ENCODE measurements at places on chromosomes 7 and 10.

GRCh38 chr7:87113077-87113476 lies 39.2 kb upstream of the DMTF1 start:
- no peak for DNase-seq

- DNase-seq = no peak
These were observed 14.3 kb upstream of the MNX1 start for GRCh38 chr7:157024716-157025115.

- DNase-seq = no peak
These were observed 42.4 kb upstream of the FGL2 start for GRCh38 chr7:77242068-77242467.

GRCh38 chr10:69061305-69062161 lies 26.4 kb upstream of the SRGN start:
- DNase-seq = peak; percentile 100

- peak; percentile 13 for DNase-seq
These were observed 346.8 kb upstream of the NFE2L3 start for GRCh38 chr7:25805027-25805687.

DNA sequence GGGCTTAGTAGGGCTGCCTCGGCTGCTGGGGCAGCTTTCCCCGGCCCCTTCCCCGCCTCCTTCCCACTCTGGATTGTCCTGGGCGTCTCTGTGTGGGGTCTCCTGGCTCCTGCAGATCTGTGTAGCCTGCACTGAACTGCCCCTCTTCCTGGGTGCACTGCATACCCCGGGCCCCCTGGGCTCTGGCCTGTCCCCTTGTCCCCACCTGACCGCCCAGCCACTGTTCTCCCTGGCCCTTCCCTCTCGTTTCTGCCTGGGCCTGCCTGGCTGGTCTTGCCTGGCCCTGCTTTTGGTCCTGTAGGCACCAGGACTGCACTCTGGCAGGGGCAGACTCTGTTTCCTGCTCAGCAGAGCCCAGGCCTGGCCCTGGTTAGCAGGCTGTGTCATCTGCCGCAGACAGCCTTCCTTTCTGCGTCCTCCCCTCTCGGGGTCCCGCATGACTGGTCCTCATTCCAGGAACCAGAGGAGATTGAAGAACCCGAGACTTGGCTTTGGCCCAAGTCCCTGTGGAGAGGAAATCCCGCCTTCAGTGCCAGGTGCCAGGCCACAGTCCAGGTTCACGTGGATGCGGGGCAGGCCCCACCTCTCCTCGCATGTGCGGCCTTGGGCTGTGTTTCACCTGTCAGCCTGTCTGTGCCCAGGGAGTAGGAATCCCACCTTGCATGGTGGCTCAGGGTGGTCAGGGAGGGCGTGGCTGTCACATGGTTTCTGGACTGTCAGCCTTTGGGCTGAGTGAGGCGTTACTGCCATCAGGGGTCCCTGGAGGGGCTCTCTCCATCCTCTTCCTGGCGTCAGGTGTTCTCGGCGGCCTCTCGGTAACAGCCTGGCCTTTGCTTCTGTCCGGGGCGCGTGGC lies 9.2 kb downstream of the INPP5A start:
- peak; percentile 80 for DNase-seq

DNA sequence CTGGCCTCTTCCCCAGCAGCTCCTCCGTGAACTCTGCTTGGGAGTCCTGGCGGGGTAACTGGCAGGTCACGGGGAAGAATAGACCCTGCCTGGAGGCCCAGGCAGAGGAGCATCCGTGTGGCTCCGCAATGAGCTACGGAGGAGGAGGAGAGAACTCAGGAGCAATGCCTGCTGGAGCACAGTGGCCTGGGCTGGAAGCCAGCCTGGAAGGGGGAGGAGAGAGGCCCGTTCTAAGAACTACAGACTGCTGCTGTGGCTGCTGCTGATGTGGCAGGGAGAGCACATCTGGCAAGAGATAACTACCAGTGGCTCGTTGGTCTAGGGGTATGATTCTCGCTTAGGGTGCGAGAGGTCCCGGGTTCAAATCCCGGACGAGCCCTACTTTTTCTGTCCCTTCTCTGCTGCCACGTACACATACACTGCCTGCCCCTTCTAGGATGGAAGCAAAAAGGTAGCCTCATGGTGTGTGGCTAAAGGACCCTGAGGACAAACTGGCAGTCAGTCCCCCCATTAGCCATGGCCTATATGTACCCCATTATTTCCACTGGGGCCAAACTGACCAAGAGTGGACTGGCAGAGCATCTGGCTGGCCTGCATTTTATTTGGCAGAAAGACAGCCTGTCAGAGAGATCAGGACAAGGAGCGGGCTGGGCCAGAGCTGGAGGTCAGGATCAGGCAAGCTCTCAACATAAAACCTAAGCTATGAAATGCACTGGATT lies 7.7 kb upstream of the OPN1SW start:
- DNase-seq = no peak

GRCh38 chr7:77329466-77330168 lies 86.5 kb downstream of the GSAP start:
- no peak for DNase-seq

- DNase-seq = peak; percentile 23
These were observed 2.0 kb downstream of the BMPR1A start for GRCh38 chr10:86758189-86759072.

GRCh38 chr7:92697414-92697813 lies 107.2 kb upstream of the FAM133B start:
- no peak for DNase-seq

GRCh38 chr7:73812996-73813395 lies 17.8 kb upstream of the CLDN4 start:
- no peak for DNase-seq

GRCh38 chr7:29297194-29297890 lies 102.8 kb downstream of the CHN2 start:
- no peak for DNase-seq

GRCh38 chr7:30970594-30971094 lies 6.9 kb downstream of the GHRHR start:
- no peak for DNase-seq

DNA sequence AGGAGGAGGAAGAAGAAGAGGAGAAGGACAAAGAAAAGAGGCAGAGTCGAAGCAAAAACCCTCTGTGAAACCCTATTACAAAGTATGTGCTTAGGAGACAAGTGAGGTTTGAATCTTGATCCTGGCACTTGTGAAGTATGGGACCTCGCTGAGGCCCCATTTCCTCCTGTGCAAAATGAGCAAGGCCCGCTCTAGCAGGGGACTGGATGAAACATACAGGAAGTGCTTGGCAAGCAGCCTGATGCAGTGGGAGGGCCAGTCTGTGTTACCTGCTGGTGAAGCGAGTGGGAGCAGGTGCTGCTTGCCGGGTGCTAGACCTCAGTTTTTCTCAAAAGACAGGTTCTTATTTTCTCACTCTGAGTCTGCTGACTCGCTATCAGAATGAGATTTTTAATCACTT lies 150.4 kb downstream of the JCAD start:
- DNase-seq = no peak

DNA sequence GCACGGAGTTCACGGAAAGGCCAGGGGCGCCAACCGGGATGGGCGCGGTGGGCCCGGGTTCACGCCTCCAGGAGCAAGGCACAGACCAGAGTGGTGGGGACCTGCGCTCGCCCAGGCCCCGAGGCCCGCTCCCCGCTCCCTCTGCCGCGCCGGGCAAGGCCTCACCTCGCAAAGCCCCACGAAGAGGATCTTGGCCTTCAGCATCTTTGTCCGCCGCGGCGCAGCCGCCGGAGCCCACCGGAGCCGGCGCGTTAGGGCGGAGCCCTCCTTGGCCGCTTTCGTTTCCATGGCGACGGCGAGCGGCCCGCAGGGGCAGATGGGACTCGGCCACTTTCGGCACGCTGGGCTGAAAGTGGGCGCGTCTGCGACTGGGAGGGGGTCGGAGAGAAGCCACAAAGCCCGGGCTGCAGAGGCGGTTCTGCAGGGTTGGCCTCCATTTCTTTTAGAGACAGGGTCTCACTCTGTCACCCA lies 944.4 kb upstream of the ZNF722 start:
- DNase-seq = no peak

DNA sequence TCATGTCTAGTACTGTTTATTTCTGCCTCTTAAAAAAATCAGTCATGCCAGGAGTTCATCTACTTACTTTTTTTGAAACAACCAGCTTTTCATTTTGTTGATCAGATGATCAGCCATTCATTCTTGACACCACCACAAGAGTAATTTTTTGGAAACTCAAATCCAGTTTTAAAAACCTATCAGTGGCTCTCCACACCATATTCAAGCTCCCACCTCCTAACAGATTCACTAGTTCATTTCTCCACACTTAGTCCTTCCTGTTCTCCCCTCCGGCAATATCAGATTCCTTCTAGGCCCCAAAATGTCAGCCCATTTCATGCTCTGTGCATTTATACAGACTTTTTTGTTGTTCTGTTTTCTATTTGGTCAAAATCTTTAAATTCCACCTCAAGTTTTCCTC lies 341.6 kb downstream of the RNLS start:
- no peak for DNase-seq

- DNase-seq = no peak
These were observed 113.4 kb upstream of the NUPR2 start for GRCh38 chr7:56229631-56230030.

GRCh38 chr7:140232957-140233917 lies 56.5 kb upstream of the KDM7A start:
- DNase-seq = no peak

DNA sequence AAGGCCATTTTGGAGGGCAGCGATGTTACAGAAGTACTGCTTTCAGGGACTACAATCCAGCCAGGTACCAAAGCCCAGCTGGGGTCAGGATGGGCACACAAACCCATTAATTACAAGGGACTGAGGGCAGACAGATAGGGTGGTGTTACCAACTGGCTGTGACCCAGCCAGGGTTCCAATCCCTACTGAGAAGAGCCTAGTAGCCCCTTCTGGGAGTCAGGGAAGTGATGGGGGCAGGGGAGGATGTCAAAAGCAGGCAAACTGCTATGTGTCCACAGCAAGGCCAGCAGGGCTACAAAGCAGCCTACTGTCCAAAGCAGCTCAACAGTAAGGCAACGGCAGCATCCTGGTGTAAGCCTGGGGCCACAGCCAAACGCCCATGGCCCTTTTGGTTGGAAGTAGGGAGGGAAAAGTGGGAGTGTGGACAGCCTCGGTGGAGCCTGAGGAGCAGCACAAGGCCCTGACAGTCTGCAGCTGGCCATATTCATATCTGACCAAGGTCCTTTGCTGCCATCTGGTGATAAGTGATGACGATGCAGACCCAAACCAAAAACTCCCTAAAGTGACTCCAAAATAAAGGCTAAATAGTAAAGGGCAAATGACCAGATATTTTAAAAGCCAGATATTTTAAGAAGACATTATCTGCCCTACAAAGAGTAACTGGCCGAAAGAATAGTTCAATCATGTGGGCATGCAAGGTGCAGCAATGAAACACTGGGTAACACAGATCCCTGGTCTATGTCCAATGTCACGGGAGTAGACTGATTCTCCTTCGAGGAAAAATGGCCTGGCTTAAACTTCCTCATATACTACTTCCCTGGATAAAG lies 56.9 kb downstream of the XPNPEP1 start:
- DNase-seq = peak; percentile 16

DNA sequence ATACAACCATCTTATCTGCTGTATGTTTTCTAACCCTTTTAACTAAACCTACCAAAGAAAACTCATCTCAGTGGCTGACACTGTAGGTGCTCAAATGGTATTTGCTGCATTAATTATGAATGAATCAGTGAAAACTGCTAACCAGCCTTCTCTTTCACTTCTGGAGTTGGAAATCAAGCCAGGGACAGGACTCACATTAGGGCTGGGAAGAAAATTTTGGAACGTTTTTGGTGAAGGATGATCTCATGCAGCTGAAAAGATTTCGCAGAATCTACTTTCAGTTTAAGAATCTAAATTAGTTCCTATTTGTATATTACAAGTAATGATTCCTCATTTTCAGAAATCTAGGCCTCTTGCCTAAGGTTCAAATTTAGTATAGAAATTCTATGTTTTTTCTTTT lies 12.9 kb downstream of the MTPN start:
- no peak for DNase-seq

GRCh38 chr7:144725070-144725469 lies 110.8 kb downstream of the TPK1 start:
- DNase-seq = peak; percentile 60

DNA sequence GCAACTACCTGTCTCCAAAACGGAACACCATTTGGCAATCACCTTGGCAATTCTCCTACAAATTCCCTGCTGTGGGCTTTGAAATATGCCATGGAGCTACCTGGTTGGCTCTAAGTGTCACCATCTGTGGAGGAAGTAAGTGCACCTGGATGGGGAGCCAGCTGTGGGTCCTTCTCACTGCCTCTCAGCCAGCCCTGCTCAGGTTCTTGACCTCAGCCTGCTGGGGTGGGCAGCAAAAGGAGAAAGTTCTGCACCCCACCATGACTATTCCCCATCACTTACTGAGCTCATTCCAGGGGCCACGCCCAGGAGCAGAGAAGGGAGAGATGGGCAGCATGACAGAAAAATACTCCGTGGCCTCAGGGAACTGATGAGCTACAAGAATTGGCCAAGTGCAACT lies 158.7 kb downstream of the TNS3 start:
- DNase-seq = no peak

DNA sequence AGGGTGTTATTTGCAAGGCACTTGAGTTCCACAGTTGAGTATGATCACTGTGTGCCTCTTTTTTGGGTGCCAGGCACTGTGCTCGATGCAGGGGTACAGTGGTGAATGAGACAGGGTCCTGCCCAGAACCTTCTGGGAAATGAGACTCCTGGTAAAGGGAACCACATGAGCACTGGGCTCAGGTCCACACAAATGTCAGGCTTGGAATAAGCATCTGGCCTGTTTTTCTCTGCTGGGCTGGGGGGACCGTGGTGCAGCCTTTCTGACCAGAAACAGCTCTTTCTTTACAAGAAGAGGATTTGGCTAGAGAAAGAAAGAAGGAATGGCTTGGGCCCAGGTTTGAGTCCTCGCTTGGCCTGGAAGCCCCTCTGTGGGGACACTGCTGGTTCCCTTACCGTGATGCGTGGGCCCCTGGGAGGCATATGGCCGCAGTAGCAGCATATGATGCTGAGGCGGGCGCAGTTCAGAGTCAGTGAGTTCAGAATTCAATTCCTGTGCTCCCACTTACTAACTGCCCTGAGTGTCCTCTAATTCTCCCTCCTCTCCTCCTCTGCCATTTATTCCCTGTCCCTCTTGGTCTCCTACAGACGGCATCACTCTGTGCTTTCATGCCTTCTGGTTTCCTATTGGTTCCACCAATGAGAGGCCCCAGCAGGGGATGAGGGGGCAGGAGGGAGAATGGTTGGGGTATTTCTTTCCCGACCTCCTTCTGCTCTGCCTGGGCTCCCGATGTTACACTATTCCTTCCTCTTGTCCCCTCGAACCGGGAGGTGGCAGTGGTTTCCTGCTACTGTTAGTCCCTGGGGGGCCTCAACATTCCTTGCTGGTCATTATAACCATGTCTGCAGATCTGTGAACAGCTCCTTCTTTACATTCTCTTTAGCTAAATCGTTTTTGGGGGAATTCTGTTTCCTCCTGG lies 9.6 kb upstream of the KCP start:
- DNase-seq = peak; percentile 69

DNA sequence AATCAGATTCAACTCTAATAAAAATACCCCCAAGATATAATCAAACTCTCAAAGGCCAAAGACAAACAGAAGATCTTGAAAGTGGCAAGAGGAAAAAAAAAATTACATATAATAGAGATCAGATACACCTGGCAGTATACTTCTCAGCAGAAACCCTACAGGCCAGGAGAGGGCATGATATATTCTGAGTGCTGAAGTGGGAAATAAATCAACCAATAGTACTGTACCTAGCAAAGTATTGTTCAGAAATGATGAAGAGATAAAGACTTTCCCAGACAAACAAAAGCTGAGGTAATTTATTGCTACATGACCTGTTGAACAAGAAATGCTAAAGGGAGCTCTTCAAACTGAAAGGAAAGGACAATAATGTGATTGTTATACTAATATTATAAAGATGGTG lies 291.9 kb downstream of the SH2D4B start:
- DNase-seq = no peak

- no peak for DNase-seq
These were observed 429.0 kb downstream of the ETV1 start for GRCh38 chr7:13560441-13560840.
